ENCODE measurements at places on chromosomes 4 and X. TPM values are rescaled to one million over a fixed set of nuclear protein-coding genes. Genes with fewer than 3 reads are reported as not detected.

- no peak for DNase-seq
Observed at GRCh38 chr4:165677081-165677480, 196.0 kb upstream of the TLL1 start.

DNA sequence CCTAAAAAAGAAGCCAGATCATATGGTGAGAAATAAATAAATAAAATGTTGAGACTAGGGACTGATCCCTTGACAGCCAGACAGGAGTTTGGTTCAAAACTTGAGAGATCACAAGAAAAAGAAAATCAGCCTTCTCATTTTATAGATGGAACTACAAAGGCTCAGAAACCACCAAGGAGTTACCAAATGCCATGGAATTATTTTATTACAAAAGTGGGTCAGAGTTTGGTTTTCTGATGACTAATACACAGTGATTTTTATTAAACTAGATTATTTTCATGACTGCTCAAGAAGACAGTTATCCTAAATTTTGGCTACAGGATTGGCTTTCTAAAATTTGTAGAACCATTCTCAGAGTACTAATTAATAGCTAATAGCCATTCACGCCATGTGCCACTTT, 6.2 kb downstream of the CXCL1 start:
- DNase-seq: no peak

- no peak for DNase-seq
Observed at GRCh38 chr4:65651031-65651430, 19.3 kb downstream of the EPHA5 start.

- DNase-seq: no peak
Observed at GRCh38 chrX:150982235-150982787, 824 bp upstream of the HMGB3 start.

DNA sequence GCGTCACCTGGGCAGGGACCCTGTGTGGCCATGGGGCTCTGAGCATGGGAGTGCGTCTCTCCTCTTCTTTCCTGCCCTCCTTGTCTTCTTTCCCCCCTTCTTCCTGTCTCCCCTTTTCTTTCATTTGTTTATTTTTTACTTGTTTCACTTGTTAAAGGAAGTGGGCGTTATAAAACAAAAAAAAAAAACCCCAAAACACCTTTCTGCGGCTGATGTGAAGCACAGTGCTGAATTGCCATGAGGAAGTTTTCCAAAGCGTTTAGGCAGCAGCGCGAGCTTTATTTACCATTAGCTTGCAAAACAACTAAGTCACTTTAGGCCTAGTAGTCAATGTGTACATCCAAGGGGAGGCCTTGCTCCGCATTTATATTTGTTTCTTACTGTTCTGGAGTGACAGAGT, 57.0 kb downstream of the NOP14 start:
- no peak for DNase-seq

- no peak for DNase-seq
Observed at GRCh38 chr4:41154010-41154813, 60.1 kb downstream of the APBB2 start.

DNA sequence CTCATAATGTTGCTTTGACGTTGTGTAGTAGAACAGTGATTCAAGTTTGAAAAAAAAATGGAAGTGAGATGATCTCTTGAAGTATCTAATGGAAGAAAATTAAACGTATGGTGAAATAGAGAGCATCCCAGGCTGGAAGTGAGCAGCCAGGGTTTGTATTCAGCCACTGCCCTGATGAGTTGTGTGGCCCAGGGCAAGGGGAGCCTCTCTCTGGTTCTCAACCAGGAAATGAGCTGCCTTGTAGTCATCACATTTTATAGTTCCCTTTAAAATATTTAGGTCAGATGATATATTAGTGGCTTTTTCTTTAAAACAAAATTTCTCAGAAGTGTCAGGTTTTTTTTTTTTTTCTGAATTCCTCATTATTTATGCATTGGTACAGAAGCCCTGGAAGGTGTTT, 150.3 kb downstream of the GPAT3 start:
- no peak for DNase-seq

GRCh38 chrX:138877746-138878145, 166.2 kb upstream of the FGF13 start:
- no peak for DNase-seq

DNA sequence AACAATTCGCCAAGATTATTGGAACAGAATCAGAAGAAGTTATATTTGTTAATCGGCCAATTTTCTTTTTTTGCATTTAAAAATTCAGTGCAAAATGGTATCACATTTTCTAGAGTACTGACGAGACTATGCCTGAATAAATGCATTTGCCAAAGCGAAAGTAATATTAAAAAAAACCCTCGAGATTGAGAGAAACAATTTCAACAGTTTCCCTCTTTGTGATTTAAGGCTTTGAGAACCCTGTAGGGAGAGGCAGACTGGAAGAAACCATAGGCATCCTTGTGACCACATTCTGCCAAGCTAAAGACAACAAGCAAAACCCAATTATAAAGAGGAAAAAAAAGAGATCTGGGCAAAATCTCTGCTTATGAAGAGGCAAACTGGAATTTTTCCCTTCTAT, 218.1 kb upstream of the GK2 start:
- DNase-seq: no peak

GRCh38 chr4:13327991-13328390, 156.1 kb downstream of the RAB28 start:
- DNase-seq: no peak

- no peak for DNase-seq
Observed at GRCh38 chr4:75036046-75036830, 103.3 kb downstream of the PARM1 start.

DNA sequence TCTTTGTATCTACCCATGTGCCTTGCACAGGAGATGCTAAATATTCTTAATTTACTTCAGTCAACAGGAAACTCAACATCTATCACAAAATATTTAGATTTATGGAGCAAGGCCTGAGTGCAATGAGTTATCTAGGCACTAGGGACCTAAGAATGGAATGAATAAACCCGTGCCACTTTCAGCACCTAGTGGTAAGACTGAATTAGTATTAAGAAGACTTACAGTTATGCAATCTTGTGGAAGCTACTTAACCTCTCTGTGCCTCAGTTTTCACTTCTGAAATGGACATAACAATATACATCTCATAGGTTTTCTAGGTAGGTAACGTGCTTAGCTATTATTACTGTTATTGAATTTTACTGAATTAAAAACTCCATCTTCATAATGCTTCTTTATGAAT, 144.6 kb upstream of the MAP3K15 start:
- no peak for DNase-seq

DNA sequence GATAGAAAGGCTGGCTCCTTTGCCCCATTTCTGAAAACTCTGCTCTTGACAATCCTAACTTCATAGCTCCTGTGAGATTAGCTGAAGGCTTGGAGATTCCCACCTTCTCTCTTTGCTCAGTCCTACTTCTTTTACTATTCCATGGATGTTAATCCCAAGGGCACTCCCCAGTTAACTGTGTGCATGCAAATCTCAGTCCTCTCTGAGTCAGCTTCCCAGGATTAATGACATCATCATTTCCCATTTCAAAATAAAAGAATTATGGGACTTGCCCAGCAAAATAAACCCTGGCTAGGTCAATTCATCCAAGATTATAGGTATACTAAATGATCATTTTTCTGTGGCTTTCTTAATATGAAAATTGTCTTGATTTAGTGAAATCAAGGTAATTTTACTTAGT, 328.6 kb upstream of the NR3C2 start:
- no peak for DNase-seq

DNA sequence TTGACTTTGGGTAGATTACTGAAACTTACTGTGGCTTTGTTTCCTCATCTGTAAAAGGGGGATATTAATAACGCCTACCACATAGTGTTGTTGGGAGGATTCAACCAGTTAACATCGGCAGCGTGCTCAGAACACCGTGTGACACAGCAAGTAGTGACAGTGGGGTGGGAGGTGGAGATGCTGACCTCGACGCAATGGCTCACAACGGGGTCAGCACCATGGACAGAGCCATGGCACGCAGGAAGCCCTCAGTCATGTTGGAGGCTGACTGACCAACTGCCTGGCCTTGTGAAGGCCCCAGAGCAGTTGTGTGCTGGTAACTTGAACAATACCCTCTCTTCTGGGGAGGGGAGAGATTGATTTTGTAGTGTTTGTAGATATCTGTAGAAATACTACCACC, 93.2 kb downstream of the WFS1 start:
- DNase-seq: peak; percentile 70

DNA sequence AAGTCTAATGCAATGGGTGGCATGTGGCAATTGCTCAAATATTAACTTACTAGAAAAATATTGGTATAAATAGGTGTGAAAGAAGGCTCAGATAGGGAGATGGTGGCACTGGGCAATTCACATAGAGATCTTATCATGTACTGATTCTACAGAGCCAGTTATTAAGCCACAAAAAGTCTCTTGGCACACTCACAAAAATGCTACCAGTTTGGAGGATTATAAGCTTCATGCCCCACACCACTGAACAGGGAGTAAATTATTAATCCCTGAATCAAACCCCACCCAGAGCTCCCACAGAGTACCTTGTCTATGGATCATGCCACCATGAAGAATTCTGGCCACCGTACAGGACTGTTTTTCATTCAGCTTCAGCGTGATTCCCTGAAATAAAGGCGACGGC, 13.8 kb downstream of the MPP1 start:
- no peak for DNase-seq

DNA sequence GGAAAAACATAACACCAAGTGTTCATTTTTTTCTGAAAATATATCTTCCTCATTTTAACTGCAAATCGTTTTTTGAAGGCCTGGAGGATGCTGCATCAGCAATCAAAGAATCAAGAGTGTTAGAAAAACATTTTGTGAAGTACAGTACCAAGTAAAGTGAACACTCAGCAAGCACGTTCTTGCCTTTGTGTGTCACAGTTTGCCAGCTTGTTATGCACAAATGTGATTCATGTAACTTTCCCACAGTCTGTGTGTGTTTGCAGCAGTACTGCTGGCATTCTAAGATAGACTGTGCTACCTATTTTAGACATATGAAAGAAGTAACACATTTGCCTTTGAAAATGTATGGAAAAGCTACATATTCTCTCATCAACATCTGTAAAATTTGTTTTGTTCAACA, 1617.7 kb downstream of the RPA4 start:
- DNase-seq: no peak

DNA sequence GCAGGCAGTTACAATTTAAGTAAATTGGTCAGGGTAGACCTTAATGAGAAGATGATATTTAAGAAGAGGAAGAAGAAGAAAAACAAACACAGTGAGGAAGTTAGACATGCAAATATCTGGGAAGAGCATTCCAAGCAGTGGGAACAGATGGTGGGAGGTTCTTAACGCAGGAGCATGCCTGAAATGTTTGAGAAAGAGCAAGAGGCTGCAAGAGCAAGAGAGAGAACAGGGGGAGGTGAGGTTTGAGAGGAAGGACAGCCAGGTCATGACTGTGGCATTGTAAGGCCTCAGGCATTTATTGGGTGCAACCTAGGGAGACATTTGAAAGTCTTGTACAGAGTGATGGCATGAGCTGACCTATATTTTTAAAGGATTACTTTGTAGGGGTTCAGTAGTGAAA, 136.0 kb downstream of the UGT8 start:
- DNase-seq: no peak

- DNase-seq: no peak
Observed at GRCh38 chr4:66590488-66591215, 920.4 kb upstream of the EPHA5 start.

DNA sequence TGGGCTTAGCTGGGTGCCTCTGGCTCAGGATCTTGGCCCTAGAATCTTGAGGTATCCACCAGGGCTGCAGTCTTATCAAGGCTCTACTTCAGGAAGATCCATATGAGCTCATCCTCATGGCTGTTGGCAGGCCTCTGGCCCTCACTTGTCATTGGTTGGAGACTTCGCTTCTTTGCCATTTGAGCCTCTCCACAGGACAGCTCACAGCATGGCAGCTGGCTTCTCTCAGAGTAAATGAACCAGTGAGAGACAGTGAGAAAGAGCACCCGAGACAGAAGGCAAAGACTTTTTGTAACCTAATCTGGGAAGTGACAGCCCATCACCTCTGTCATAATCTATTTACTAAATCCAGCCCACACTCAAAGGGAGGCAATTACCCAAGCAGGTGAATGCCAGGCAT, 236.8 kb downstream of the GPAT3 start:
- no peak for DNase-seq

- DNase-seq: no peak
Observed at GRCh38 chr4:142615324-142615665, 230.8 kb downstream of the INPP4B start.

DNA sequence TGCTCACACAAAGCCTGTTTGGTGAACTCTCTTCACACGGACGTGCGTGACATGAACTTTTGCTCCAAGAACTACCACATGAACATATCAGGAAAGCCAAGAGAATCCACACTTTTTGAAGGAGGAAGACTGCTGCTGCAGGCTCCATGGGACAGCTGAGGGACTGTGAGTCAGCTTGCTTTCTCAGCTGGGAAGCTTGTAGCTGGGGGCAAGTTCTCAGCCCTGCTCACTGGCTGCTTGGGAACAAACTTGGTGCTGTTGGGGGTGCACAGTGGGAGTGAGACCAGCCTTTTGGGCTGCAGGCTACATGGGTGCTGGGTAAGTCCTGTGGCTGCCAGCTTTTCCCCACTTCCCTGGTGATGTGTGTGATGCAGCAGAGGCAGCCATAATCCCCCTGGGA, 123.9 kb downstream of the ATP8A1 start:
- DNase-seq: no peak

SOD3 gene
- total RNA-seq: not detected

FAT1 gene
- not detected for total RNA-seq

BST1 gene
- total RNA-seq: 0.78 TPM

TMEM47 gene
- not detected for total RNA-seq

PDE5A gene
- 1.4 TPM for total RNA-seq

UGT2B10 gene
- not detected for total RNA-seq

TRIM61 gene
- 3.1 TPM for total RNA-seq

FAM236C gene
- not detected for total RNA-seq

RBM46 gene
- total RNA-seq: not detected

TGIF2LX gene
- total RNA-seq: not detected

PIM2 gene
- total RNA-seq: 63.2 TPM

CABS1 gene
- total RNA-seq: not detected

ZXDA gene
- total RNA-seq: 7.5 TPM

HSFX1 gene
- total RNA-seq: 0.86 TPM

MAGEC2 gene
- total RNA-seq: not detected
